ENCODE measurements at places on chromosomes 7 and 10.

- no peak for DNase-seq
Measured at GRCh38 chr10:69668721-69669120, 38.7 kb downstream of the FAM241B start.

DNA sequence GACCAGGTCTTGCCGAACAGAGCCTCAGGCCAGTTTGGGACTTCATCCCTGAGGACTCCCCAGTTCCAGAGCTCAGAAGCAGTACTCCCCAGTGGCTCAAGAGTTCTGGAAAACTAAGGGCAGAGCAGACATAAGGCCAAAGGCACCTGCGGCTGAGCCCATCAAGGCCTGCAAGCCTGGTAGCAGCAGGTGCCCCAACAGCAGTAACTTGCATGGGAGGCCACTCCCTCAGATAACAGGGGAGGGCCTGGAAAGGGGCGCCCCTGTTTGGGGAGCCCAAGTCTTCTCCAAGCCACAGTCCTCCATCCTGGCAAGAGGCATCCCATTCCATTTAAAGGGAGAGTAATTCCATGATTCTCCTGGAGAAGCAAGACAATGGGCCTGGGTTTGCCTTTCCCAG lies 13.0 kb downstream of the POLL start:
- DNase-seq = no peak

DNA sequence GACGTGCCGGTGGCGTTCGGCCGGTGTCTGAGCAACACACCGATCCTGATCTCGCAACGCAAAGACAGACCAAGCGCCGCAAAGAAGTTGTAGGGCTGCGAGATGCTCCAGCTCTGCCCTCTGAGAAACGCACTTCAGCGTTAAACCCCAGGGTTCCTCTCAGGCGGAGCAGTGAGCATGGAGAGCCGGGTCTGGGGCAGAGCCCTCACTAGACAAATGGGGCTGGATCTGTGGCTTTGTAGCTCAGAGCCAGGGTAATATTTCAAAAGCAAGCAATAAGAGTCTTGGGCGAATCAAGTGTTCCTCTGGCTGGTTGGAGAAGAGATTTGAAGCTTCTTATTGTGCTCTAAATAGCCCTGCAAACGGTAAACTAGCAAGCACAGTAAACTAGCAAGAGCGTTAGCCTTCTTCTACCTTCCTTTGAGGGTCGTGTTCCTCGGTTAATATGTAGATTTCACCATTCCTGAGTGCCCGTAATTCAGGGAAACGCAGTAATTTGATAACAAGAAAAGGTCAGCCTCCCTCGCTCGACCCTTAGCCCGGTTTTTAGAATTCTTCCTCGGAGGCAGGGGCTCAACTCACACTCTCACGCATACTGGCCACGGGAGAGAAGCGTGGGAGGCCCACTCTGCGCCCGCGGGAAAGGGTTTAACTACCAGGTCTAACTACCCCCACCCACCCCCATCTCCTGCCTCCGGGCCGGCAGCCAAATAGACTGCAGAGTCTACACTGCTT lies 6.7 kb downstream of the SKAP2 start:
- no peak for DNase-seq

DNA sequence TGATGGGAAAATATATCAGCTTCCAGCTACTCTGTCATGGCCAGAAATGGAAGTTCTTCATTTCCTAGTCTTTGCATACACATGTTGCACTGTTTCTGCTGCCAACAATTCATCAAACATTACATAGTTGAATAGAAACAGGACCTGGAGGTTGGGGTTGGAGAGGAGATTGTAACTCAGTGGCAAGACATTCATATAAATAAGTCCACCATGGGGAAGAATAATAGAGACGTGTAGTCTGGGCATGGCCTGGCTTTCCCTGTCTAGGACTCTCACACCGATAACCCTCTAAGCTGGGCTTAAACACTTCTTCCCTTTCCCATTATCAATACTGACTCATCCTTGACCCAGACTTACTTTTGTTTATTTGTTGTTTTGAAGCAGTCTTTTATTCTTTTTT lies 155.7 kb downstream of the PLPP4 start:
- no peak for DNase-seq

- no peak for DNase-seq
Measured at GRCh38 chr7:94276027-94276426, 118.7 kb upstream of the COL1A2 start.

DNA sequence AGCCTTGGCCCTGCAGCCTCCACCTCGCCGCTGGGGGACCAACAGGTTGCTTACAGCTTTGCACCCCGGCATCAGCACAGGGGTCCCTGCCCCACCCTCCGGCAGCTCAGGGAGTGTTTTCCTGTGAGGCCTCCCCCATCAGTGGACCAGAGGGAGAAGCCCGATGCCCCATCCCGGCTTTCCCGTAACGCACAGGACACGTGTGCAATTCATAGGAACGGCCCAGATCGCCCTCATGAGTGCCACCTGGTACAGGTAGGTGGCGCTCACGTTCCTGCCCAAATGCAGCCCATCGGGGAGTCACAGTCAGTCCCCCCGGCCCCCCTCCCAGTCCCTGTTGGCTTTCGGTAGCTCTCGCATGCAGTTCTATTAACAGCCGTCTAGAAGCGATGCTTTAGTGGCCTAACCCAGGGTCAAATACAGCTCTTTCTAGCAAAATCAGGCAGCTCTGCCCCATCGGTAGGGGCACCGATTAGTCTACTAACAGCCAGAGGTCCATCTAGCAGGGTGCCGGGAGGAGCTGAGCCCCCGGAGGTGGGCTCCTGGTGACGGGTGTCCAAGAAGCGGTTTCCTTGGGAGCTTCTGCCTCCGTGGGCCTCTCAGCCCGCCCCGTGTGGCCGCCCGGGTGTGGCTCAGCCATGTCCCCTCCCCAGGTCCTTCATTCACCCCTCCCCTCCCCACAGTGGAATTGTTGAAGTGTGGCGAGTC lies 48.4 kb upstream of the GTF2IRD1 start:
- DNase-seq = no peak

- DNase-seq = no peak
Measured at GRCh38 chr7:1360521-1360971, 98.7 kb downstream of the MICALL2 start.

DNA sequence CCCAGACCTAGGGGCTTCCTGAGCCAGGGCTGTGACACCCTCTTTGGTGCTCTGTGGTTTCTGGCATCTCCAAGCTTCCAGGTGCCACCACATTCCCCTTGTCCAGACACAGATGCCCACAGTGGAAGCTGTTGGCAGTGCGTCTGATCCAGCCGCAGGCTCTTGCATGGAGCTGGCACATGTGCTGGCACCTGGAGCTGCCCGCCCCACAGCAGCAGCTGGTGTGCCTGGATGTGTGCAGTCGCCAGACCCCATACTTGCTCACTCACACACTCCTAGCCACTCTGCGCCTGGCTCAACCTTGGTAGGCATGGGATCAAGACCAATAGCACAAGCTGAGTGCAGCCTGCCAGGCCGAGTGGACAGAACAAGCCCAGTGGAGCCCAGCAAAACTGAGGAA lies 106.5 kb downstream of the LYZL1 start:
- no peak for DNase-seq

GRCh38 chr7:1223196-1223981 lies 9.3 kb upstream of the UNCX start:
- DNase-seq = no peak

- no peak for DNase-seq
Measured at GRCh38 chr7:108246227-108246837, 116.2 kb upstream of the LAMB4 start.

GRCh38 chr10:102918817-102919245 lies 737 bp downstream of the CNNM2 start:
- peak; percentile 17 for DNase-seq

DNA sequence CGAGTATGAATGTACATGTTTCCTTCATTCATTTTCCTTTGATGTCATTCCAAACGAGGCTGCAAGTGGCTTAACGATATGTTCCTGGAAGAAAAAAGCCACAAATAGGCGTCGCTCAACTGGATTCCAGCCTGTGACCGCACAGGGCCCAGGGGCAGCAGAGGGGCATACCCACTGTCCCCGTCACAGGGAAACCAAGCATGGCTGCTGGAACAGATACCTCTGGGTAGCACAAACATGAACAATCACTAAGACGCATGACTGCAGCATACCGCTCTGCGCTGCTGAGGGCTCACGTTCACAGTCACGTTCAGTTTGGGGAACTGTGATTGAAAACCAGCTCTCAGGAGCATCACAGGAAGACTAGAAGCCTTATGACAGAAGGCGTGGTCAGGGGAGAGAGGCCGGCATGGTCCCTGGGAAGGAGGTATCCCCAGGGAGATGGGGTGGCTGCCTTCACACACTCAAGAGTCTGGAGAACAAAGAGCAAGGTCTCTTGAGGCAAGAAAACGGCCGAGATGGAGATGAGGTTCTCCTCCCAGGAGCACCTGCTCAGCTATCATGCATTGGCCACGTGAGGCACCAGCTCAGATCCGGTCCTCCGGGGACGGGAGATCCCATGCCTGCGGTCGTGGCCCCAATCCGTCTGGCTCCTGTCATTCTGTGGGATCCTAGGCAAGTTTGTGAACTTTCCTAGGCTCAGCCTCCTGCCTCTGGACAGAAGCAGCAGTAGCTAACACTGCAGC lies 213.6 kb downstream of the DIP2C start:
- no peak for DNase-seq

DNA sequence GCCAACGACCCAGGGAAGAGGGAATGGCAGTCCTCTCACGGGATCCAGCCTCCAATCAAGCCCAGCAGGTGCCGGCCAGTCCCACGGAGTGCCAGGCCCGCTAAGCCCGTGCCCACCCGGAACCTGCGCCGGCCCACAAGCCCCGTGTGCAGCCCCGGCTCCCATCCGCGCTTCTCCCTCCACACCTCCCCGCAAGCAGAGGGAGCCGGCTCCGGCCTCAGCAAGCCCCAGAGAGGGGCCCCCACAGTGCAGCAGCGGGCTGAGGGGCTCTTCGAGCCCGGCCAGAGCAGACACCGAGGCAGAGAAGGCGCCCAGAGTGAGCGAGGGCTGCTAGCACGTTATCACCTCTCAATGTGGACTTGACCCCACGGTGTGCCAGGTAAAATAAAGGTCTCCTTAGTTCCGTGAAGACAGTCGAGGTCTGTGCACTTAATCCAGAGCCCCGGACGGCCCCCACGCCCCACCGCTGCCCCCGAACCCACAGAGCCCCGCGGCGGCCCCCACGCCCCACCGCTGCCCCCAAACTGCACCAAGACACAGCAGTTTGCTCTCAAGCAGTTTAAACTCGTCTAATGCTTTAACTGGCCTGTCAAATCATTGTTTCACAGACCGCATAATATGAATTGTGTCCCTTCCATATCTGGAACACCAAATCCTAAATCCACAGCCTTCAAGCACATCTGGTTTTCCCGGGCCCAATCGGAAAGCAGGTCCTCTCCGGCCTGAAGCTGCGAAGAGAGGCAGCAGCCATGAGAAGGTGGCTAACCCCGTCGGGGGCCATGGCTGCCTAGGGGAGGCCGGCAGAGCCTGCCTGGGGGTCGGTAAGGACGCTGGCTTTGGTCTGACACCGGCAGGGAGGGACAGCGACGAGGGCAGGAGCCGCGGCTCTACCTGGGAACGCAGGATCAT lies 307.8 kb downstream of the PTPRN2 start:
- no peak for DNase-seq

- DNase-seq = no peak
Measured at GRCh38 chr10:60420991-60421894, 31.6 kb upstream of the ANK3 start.

DNA sequence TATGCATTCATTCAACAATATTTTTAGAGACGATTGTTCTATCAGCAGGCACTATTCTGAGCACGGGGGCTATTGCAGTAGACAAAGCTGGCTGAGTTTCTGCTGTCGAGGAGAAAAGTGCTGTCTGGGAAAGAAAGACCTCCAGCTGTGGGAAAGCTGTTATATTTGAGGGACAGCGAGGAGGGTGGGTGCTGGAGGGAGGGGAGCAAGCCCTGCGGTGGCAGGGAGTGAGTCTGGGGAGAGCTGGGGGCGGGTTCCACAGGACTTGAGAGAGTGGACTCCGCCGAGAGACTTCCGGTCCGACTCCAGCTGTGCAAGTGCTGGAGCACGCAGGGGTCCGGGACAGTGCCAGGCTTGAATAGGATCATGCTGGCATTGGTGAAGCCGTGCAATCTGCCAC lies 602.1 kb upstream of the FOXK1 start:
- no peak for DNase-seq

DNA sequence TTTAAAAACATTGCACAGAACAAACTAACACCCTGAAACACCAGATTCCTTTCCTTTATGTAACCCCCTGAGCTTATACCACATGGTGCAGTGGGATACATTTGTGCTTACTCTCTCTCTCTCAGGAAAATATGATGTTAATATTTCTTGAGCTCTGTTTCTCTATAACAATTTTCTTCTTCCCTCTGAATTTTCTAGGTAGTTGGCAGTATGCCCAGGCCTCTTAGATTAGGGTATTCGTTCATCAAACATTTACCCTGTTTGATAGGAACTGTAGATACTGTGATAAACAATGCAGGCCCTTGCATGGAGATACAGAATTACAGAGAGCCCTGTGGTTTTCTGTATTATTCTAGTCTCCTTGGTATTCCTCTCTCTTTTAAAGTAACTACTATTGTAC lies 567.8 kb downstream of the IPMK start:
- DNase-seq = no peak

- no peak for DNase-seq
Measured at GRCh38 chr10:28794986-28795385, 117.7 kb downstream of the BAMBI start.

DNA sequence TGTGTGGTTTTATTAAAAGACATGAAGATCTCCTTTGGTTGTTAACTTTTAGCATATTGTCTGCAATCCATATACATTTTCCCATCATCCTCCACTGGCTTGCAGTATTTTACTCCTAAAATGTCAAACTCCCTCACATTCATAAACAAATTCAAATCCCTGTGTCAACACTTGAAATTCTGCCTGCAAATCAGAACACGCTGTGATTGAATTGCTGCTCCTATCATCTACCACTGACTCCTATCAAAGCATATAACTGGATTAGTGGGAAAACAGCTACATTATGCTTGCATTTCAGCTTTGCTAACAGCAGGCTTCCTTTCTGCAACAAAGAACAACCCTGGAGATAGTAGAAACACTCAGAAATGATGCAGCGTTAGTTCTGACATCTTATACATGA lies 281.8 kb upstream of the HGF start:
- no peak for DNase-seq

GRCh38 chr7:36208426-36208825 lies 55.4 kb downstream of the EEPD1 start:
- no peak for DNase-seq

- DNase-seq = no peak
Measured at GRCh38 chr10:127618797-127619196, 69.7 kb downstream of the NPS start.

GRCh38 chr10:131902211-131902610 lies 1.4 kb downstream of the PPP2R2D start:
- DNase-seq = no peak

GRCh38 chr7:126698446-126698845 lies 554.3 kb downstream of the GRM8 start:
- DNase-seq = no peak

GRCh38 chr7:151951672-151952338 lies 4.4 kb upstream of the GALNTL5 start:
- DNase-seq = no peak

GRCh38 chr10:11164803-11165590 lies 147.3 kb downstream of the CELF2 start:
- DNase-seq = peak; percentile 53

GRCh38 chr10:5806745-5807144 lies 6.5 kb downstream of the GDI2 start:
- no peak for DNase-seq

GRCh38 chr7:37310327-37311080 lies 138.2 kb downstream of the ELMO1 start:
- DNase-seq = no peak

- DNase-seq = no peak
Measured at GRCh38 chr7:29968683-29969395, 20.8 kb downstream of the SCRN1 start.
